ENCODE measurements at places on chromosomes 16 and 17.
A peak's percentile ranks its signal among the peaks of the same experiment; 100 is the strongest.

- peak; percentile 46 for DNase-seq
These were observed 11.0 kb downstream of the CSF3 start for GRCh38 chr17:40025991-40026815.

DNA sequence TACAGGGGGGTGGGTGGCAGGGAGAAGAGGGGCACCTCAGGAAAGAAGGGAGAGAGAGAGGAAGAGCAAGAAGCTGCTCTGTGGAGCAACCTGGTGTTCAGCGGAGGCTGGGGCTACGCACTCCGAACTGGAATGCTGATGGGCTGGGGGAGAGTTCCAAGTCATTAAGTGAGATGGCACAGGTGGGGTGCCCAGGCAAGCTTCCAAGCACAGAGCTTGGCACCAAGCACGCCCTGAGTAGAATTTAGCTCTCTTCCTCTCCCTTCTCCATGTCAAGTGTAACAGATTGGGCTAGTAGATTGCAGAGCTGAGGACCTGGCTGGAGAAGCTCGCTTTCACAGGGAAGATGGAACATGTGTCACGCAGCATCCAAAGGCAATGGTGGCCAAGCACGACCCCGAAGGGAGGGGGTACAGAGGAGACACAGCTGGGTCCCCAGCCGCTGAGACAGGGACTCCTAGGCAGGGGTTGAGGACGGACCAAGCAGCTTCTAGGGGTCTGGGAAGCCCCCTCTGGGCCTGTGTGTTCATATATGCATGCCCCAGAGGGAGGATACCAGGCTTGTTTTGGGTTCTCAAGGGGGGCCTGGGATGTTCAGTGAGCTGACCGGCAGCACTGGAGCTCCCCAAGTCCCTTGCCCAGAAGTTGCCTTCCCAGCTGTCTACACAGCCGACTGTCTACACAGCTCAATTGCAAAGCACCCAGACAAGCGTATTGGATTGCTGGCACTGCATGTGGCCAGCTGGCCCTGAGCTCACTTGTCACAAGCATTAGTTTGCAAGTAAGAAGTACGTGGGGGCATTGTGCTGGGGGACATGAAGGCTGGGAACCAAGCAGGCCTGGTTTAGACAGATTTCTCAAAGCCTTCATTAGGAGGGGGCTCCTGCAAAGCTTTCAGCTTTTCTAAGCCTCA, 247.8 kb downstream of the ENGASE start:
- DNase-seq = no peak

- DNase-seq = no peak
These were observed 43.9 kb downstream of the NKD1 start for GRCh38 chr16:50591800-50592771.

- no peak for DNase-seq
These were observed 370.2 kb upstream of the MAF start for GRCh38 chr16:79970551-79971236.

DNA sequence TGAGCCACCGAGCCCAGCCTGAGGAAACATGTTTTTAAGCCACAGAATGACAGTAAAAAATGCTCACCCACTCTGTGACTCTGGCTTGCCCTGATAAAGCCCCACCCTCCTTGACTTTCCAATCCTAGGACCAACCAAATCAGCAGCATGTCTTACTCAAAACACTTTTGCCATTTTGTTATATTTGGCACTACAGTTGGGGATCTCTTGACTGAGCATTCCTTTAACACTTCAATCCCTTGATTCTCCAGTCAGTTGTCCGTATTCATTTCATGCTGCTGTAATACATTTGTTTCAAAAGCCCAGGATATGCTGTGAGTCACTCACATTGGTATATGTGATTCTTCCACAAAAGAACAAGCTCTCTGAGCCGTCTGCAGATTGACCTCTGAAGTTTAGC, 8.2 kb downstream of the MYH3 start:
- DNase-seq = no peak

DNA sequence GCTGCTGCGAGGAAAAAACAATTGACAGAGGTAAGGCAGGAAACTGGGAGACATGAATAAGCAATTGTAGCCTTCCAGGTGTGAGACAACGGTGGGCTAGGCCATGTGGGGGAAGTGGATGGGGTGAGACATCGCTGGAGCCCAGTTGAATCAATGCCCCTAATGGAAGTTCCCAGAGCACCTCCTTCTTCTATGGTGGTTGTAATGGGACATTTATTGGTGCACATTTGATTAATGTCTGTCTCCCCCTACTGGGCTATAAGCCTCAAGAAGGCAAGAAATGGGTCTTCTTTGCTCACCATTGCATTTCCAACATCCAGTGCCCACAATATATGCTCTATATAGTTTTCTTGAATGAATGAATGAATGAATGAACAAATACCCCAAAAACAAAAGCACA, 22.7 kb upstream of the CD300E start:
- no peak for DNase-seq

- DNase-seq = peak; percentile 89
These were observed at the start of gene NXN for GRCh38 chr17:979539-980405. Gene NXN, minus strand, starts transcription at chr17:979776.

GRCh38 chr17:75611851-75612429, 21.3 kb upstream of the SMIM5 start:
- DNase-seq = no peak

- DNase-seq = peak; percentile 36
These were observed 101.5 kb downstream of the MGAT5B start for GRCh38 chr17:76969598-76970172.

Measured in stimulated activated CD4-positive, alpha-beta T cell treated with anti-CD3 and anti-CD28 coated beads, Interleukin-15, amount 100 ng/mL, for 24 hours (primary cell).